ENCODE measurements at places on chromosomes 4 and X.

DNA sequence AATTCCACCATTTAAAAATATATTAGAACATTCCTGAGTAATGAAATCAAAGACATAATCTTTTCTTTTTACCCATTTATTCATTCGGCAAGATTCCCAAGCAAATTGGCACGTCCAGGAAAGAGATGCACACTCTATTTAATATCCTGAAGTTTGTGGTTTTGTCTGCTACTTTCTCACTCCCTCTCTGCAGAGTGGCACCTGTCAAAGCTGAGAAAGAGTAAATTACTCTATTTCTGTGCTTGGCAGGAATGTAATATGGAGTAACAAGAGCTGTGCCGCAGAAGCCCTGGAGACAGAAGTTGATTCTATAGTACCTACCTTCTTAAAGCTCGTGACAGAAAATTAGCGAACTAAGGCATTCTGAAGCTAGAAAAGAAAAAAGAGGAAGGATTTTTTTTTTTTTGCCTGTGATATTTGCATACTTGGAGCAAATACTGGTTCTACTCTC is 5.5 kb downstream of the GSTCD start:
- no peak overlapping the region for H3K4me3 ChIP-seq
- peaks cover 7% of the 10 kb centered on the region for H3K4me1 ChIP-seq
- no peaks in the 10 kb centered on the region for H3K36me3 ChIP-seq
- no peak for DNase-seq
- no peak overlapping the region for H3K27ac ChIP-seq

GRCh38 chrX:129632443-129632842 is 22.3 kb downstream of the APLN start:
- peaks cover 2% of the 10 kb centered on the region for H3K4me1 ChIP-seq
- no peak for DNase-seq
- no peaks in the 10 kb centered on the region for H3K36me3 ChIP-seq
- no peak overlapping the region for H3K4me3 ChIP-seq
- H3K27me3 ChIP-seq, result no peaks in the 10 kb centered on the region

- no peaks in the 10 kb centered on the region for H3K4me1 ChIP-seq
- H3K36me3 ChIP-seq, result no peaks in the 10 kb centered on the region
- no peaks in the 10 kb centered on the region for H3K27me3 ChIP-seq
- no peak overlapping the region for H3K27ac ChIP-seq
- DNase-seq, result no peak
Observed at GRCh38 chr4:66959207-66959606, 586.1 kb downstream of the CENPC start.

GRCh38 chr4:54005475-54005874 is 58.9 kb downstream of the CHIC2 start:
- H3K27me3 ChIP-seq, result no peaks in the 10 kb centered on the region
- no peak overlapping the region for H3K4me3 ChIP-seq
- H3K36me3 ChIP-seq, result peaks cover 24% of the 10 kb centered on the region

GRCh38 chr4:37439809-37440474 is 195.4 kb downstream of the NWD2 start:
- no peak overlapping the region for H3K27ac ChIP-seq
- no peak overlapping the region for H3K4me3 ChIP-seq
- H3K27me3 ChIP-seq, result no peaks in the 10 kb centered on the region
- no peaks in the 10 kb centered on the region for H3K36me3 ChIP-seq
- DNase-seq, result no peak

DNA sequence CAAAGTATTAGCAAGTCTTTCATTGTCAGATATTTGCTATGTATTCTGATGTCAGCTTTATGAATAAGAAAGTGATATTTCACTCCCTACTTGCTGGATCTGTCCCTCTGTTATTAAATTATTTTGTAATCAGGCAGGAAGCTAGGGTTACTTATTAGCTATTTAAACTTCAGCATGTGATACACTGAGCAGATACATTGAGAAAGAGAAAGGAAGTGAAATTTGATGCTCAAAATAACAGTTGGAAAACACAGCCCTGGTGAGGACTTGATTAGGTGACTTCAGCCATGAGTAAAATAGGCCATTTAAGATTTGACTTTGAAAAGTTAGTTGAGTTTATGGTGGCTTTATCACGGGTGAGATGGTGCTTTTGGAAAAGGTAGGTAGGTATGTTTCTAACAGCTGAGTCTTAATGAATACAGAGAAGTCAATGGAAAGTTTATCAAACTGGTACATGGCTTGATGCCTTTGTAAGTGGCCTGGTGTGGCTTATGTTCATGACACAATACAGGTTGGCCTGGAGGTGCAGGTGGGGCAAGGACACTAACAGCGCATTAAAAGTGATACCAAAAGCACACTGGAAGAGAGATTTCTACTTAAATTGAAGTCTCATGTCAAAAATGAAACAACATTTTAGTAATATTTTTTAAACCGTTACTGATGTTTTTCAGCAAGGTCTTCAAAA is 321.2 kb upstream of the SPOCK3 start:
- H3K27me3 ChIP-seq, result no peaks in the 10 kb centered on the region
- no peaks in the 10 kb centered on the region for H3K4me1 ChIP-seq
- DNase-seq, result no peak
- H3K4me3 ChIP-seq, result no peak overlapping the region
- no peaks in the 10 kb centered on the region for H3K36me3 ChIP-seq
- H3K27ac ChIP-seq, result no peak overlapping the region
